Right renal cortex interstitium (tissue), 3 donors: ENCODE measurements at places on chromosomes 13 and 19. TPM values are rescaled to one million over a fixed set of nuclear protein-coding genes. Genes with fewer than 3 reads are reported as not detected.
A peak's percentile ranks its signal among the peaks of the same experiment; 100 is the strongest.

DNA sequence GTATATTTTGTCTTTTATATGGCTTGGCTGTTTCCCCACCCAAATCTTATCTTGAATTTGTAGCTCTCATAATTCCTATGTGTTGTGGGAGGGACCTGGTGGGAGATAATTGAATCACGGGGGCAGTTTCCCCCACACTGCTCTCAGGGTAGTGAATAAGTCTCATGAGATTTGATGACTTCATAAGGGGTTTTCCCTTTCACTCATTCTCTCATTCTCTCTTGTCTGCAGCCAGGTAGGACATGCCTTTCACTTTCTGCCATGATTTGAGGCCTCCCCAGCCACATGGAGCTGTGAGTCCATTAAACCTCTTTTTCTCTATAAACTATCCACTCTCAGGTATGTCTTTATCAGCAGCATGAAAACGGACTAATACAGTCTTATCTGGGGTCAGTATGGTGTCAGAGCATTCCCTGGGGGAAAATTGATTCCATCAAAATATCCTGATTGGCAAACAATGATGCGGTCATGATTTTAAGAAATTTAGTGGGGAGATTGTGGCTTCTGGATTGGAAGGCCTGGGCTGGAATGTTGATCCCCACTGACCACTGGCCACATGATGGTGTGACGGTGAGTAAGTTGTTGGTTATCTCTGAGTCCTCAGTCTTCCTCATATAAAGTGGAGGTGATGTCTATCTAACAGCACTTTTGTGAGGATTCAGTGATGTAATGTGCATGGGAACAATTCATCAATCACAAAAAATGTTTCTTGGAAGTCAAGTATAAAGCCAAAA lies 27.5 kb upstream of the ANKRD10 start:
- DNase-seq: no peak

- no peak for DNase-seq
Measured at GRCh38 chr13:113665597-113666328, 1.3 kb upstream of the GRK1 start.

DNA sequence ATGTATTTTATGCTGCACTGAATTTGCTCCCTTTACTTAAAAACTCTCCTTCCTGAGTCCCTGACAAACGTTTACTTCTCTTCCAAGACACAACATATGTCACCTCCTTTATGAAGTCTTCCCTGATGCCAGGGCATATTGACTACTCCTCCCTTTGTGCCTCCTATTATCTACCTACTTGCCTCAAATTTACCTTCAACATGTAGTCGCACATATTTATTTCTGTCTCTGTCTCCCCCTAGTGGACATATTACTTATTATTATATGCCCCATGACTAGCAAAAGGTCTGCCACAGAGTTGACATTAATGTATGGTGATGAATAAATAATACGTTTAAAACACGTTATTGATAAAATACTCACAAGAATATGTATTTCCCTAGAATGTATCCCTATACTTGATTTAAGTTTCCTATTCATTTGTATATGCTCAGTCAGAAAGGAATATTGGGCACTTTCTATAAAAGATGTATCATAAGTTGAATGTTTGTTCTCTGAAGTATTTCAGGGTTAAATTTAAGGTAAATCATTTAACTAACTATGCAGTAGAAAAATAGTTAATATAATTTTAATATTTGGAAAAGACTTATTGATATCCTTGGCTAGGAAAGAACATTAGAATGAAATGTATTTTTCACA lies 250.3 kb upstream of the ATXN8OS start:
- no peak for DNase-seq

DNA sequence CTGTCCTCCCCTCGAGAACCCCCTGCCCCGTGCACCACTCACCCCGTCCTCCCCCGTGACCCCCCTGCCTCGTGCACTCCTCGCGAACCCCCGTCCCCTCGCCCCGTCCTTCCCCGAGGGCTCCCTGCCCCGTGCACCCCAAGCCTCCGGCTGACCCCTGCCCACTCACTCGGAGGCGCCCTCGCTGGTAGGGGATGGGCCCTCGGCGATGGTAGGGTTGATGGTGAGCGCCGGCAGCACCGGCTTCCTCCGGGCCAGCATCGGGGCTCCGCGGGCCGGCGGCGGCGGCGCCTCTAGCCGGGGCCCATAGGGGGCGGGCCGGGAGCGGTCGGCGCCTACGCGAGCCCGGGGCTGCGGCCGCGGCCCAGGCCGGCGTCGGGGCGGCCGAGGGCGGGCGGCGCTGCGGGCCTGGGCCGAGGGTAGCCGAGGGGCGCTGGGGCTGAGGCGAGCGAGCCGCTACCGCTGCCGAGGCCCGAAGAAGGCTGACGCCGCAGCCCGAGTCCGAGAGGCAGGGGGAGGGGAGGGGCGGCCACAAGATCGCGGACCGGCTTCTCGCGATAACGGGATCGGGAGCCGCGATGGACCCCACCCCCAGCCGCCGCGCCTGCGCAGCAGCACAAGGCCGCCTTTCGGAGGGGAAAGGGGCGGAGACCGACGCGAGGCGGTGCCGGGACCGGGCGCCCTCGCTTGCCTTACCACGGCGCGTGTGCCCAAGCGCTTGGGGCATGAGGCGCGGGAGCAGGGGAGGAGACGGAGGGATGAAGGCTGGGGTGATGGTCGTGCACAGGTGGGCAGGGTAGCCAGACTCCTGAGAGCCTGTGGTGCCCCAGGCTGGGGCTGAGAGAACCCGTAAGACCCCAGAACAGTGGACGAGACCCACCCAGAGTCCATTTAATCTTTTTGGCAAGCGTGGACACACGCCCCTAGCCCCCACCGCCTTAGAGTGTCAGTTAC lies at the start of gene MAP2K2:
TSS of gene MAP2K2 (minus strand) at position 508 of the 954 bp plus-strand sequence. CDS start at position 261, 247 bp downstream.
- DNase-seq: peak; percentile 85

DNA sequence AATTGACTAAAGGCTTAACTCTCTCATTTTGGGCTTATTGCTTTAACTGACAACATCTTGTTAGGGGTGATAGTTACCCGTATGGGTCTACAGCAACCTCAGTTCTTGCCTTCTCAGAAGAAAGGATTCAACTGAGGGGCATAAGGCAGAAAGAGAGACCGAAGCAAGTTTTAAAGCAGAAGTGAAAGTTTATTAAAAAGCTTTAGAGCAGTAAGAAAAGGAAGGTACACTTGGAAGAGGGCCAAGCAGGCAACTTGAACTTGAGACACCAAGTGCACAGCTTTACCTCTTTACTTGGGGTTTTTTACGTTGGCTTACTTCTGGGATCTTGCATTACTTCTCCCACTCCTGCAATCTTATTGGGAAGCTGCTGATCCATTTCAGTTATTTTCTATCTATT lies 246.9 kb upstream of the PRR20A start:
- DNase-seq: no peak

DNA sequence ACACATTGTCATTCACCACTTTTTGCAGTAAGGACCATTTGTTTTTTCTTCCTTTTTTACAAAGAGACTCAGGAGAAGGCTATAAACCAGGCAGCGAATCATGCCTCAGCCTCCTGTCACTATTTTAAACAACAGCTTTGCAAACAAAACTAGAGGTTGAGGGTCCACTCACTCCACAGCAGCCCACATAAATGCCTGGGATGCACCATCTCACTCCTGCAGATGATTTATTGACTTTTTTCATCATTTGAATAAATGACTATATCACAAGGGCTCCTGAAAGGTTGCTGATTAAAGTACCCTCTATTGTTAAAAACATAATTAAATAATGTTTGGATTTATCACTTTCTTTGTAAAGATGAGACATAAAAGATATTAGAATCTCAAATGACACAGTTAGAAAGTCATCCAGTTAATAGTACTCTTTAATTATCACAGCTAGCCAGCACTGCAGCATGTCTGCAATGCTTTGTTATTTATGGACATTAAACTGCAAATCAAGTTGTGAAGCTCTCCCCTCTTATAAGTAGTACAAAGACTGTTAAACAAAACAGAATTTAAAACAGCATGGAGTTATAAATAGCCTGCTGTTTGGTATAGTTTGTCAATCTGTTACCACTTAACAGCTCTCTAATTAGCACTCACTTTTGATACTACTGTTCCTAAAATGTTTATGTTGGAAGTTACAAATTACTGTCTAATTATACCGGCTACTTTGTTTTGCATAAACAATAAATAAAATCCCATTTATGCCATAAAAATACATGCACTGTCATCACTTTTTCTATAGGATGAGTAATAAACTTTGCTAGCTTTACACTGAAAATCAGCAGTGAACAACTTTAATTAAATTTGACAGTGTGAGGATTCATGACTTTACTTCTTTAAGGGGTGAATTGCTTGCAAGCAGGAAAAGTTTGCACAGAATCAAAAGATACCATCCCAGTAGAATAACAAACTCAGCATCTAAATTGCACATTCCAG lies 853.2 kb downstream of the UQCRFS1 start:
- DNase-seq: no peak

- no peak for DNase-seq
Measured at GRCh38 chr19:51690454-51691073, 2.6 kb upstream of the SPACA6 start.

GRCh38 chr19:57583521-57584416 lies at the start of gene ZIK1:
Gene ZIK1 (plus strand): TSS chr19:57584145. CDS start chr19:57584357, 212 bp downstream.
- peak; percentile 93 for DNase-seq

GRCh38 chr13:90188351-90188636 lies 1159.2 kb upstream of the MIR17HG start:
- DNase-seq: no peak

- DNase-seq: no peak
Measured at GRCh38 chr19:2089727-2090053, 6.4 kb downstream of the MOB3A start.

DNA sequence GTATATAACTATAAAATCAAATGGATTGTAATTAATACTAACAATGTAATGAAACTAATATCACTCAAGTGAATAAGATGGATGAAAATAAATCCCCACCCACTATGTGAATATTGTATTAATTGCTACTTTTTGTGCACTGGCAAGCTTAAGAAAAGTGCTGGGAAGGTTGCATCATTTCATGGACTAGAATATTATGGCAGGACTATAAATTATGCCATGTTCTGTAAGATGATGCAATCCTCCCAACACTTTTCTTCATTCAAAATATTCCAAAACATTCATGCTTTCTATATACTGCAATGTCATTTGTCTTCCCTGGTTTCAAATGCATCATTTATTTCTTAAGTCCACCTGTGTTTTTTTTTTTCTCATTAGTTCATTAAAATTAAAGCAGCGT lies 457.6 kb upstream of the GPC6 start:
- no peak for DNase-seq

DNA sequence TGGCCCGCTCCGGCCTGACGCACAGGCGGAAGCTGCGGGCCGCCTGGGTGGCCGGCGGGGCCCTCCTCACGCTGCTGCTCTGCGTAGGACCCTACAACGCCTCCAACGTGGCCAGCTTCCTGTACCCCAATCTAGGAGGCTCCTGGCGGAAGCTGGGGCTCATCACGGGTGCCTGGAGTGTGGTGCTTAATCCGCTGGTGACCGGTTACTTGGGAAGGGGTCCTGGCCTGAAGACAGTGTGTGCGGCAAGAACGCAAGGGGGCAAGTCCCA lies 4.4 kb downstream of the FFAR1 start:
- DNase-seq: no peak

DNA sequence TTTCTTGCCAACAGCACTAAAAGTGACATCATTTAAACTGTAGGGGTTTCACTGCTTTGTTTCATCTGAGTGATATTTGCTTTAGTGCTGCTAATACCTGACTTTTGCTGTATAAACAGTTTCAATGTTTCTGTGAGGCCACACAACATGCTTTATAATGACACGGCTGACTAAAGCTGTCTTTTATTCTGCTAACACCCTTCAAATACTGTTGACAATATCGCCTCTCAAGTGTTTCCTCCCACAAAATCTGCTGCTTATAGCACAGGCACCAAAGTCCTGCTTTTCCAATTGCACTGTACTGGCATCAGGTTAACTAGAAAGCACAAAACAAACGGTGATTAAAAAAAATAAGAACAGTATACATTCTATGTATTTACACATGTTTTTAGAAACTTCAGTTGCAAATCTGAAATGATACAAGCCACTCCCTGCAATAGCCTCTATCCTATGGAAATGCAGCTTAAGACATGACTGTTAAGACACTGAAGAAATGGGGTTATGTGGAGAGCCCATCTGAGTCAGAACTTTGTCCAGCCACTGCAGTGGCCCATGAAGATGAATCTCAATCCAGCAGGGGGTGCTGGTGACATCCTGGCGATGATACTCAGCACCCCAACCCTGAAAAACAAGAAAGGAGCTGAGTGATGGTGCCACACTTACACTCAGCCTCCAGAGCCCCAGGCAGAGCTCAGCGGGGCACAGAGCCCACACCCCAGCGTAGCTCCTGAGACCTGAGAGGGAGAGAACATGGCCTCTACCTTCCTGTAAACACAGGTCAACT lies 29.4 kb downstream of the RFXAP start:
- DNase-seq: no peak

DNA sequence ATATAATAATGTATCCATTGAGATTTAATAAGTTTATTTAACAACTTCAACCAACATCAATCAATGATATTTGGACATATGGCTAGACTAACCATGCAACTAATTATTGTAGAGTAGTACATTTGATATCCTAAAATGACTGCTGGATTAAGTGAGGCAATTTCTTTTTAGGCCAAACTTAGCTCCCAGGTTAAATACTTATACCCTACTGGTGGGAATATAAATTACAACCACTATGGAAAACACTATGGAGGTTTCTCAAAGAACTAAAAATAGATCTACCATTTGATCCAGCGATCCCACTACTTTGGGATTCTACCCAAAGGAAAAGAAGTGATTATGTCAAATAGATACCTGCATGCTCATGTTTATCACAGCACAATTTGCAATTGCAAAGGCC lies 345.8 kb downstream of the RBM26 start:
- DNase-seq: no peak

- DNase-seq: no peak
Measured at GRCh38 chr13:75785130-75785529, 149.0 kb downstream of the LMO7 start.

DNA sequence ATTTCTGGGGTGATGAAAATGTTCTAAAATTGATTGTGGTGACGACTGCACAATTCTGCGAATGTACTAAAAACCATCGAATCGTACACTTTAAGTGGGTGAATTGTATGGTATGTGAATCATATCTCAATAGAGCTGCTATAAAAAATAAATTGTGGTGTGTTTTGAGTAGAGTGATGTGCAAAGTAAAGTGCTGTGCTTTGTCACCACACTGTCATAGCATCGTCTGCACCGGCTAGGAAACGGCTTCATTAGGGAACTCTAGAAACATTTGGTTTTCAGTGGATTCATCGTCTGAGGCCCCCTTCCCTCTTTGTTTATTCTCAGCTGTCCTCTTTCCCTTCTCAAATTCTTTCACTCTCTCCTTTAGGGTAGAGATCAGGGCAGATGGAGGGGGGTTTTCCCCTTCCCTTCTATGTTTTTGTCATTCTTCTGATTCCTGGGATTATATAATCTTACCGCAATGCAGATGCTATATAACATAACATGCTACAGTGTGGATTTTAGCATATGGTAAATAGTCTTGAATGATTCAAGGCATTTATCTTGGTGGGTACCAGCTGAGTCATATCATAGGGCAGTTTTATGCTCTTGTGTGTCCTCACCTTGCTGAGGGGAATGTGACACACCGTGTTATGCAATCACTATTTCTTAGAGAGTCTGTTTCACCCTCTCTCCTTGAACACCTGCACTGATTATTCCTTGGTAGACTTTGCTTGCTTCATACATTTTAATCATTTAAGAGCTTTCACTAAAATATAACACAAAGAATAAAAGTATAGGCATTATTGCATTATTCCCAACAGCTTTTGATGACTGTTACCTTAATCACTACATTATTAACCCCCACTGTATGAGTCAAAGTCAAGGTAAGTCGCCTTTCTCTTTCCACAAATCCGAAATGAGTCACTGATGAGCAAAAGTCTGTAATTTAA lies 239.4 kb downstream of the DCLK1 start:
- no peak for DNase-seq

The LILRB2 gene
- polyA plus RNA-seq: 1.2 TPM

The UHRF1 gene
- polyA plus RNA-seq: 29.4 TPM

The ZNF441 gene
- 18.8 TPM for polyA plus RNA-seq

The SPPL2B gene
- polyA plus RNA-seq: 44.3 TPM

The ZNF8 gene
- polyA plus RNA-seq: 6.6 TPM

The BEST2 gene
- polyA plus RNA-seq: 0.08 TPM

The NLRP9 gene
- 0.07 TPM for polyA plus RNA-seq
